Activated CD4-positive, alpha-beta memory T cell treated with anti-CD3 and anti-CD28 coated beads, Interleukin-2, amount 10 ng/mL, durations not matched to agents 7 days and 5 days (primary cell): ENCODE measurements at places on chromosomes 7 and 10. TPM values are rescaled to one million over a fixed set of nuclear protein-coding genes. Genes with fewer than 3 reads are reported as not detected.

GRCh38 chr10:34596351-34596750 is 218.7 kb downstream of the PARD3 start:
- no peak for DNase-seq
- H3K4me3 ChIP-seq: no peak overlapping the region
- H3K27ac ChIP-seq: no peak overlapping the region
- H3K27me3 ChIP-seq: peaks cover 3% of the 10 kb centered on the region

GRCh38 chr7:107130487-107131220 is 38.1 kb upstream of the HBP1 start:
- H3K4me3 ChIP-seq: no peak overlapping the region
- peaks cover 13% of the 10 kb centered on the region for H3K4me1 ChIP-seq
- DNase-seq: no peak
- H3K27ac ChIP-seq: no peak overlapping the region
- H3K27me3 ChIP-seq: peaks cover 8% of the 10 kb centered on the region

DNA sequence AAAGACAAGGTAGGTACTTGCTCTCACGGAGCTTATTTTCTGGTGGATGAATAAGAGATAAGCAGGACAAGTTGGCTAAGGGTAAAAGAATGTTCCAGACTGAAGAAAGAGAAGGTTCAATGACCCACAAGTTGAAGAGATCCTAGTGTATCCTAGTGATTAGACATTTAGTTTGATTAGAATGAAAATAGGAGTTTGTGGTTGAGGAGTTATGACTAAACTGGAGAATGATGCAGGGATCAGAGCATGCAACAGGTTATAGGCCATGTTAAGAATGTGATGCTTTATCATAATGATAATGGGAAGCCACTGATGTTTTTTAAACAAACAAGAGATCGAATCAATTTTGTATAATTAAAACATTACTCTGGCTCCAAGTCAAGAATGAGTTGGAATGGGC is 357.2 kb downstream of the HPSE2 start:
- no peaks in the 10 kb centered on the region for H3K4me1 ChIP-seq
- H3K4me3 ChIP-seq: no peak overlapping the region
- no peaks in the 10 kb centered on the region for H3K36me3 ChIP-seq
- DNase-seq: no peak
- H3K27ac ChIP-seq: no peak overlapping the region

DNA sequence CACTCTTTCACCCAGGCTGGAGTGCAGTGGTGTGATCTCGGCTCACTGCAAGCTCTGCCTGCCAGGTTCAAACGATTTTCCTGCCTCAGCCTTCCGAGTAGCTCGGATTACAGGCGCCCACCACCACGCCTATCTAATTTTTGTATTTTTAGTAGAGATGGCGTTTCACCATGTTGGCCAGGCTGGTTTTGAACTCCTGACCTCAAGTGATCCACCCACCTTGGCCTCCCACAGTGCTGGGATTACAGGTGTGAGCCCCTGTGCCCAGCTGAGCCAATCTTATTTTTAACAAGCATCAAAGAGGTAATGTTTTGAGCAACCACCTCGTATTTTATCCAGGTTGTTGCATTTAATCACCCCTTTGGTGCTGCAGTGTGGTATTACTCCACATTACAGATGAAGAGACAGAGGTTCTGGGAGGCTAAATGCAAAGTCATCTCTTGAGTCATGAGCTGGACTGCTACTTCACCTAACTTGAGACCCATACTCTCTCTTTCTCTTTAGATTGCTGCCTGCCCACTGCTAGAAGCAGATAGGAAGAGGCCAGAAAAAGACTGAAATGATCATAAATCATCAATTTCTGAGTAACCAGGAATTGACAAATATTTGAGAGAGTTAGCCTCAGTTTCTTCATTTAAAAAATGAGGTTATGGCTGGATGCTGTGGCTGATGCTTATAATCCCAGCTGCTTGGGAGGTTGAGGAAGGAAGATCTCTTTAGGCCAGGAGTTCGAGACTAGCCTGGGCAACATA is 116.2 kb downstream of the CAMK1D start:
- DNase-seq: no peak
- H3K27me3 ChIP-seq: no peaks in the 10 kb centered on the region
- H3K27ac ChIP-seq: no peak overlapping the region
- no peak overlapping the region for H3K4me3 ChIP-seq
- peaks cover 27% of the 10 kb centered on the region for H3K4me1 ChIP-seq

- H3K4me1 ChIP-seq: no peaks in the 10 kb centered on the region
- H3K27me3 ChIP-seq: no peaks in the 10 kb centered on the region
- no peaks in the 10 kb centered on the region for H3K36me3 ChIP-seq
- H3K27ac ChIP-seq: no peak overlapping the region
- DNase-seq: no peak
Measured at GRCh38 chr7:41536122-41536872, 166.6 kb downstream of the INHBA start.

DNA sequence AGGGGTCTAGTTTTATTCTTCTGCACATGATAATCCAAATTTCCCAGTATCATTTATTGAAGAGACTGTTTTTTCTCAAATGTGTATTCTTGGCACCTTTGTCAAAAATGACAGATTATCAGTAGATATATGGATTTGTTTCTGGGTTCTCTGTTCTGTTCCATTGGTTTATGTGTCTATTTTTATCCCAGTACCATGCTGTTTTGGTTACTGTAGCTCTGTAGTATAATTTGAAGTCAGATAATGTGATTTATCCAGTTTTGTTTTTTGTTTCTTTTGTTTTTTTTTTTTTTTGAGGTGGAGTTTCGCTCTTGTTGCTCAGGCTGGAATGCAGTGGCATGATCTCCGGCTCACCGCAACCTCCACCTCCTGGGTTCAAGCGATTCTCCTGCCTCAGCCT is 61.6 kb upstream of the HELLS start:
- no peaks in the 10 kb centered on the region for H3K4me1 ChIP-seq
- no peak for DNase-seq
- peaks cover 13% of the 10 kb centered on the region for H3K27me3 ChIP-seq
- H3K27ac ChIP-seq: no peak overlapping the region
- H3K4me3 ChIP-seq: no peak overlapping the region
- no peaks in the 10 kb centered on the region for H3K36me3 ChIP-seq

GRCh38 chr10:132397671-132398565 is 918 bp downstream of the PWWP2B start:
- peak overlapping the region; percentile 29 for H3K27ac ChIP-seq
- H3K4me3 ChIP-seq: peak overlapping the region; percentile 79
- H3K4me1 ChIP-seq: peaks cover 9% of the 10 kb centered on the region
- DNase-seq: peak; percentile 40
- H3K36me3 ChIP-seq: no peaks in the 10 kb centered on the region
- peaks cover 6% of the 10 kb centered on the region for H3K27me3 ChIP-seq

DNA sequence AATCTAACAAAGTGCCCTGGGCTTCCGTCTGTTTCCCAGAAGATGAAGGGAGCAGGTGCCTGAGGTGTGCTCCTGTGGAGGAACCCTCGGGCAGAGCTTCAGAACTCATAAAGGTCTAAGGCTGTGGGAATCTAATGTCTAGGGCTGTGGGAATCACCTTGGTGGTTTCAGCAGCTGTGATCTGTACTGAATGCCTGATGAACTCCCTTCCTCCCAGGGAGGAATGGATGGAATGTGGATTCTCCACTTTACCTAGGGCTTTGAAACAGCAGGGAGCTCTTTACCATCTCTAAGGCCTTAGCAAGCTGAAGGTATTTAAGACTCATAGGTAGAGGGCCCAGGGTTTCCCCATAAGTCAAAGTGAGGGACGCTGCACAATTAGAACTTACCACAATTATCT is 36.0 kb upstream of the SEMA3E start:
- H3K27me3 ChIP-seq: no peaks in the 10 kb centered on the region
- H3K4me3 ChIP-seq: no peak overlapping the region
- DNase-seq: no peak

DNA sequence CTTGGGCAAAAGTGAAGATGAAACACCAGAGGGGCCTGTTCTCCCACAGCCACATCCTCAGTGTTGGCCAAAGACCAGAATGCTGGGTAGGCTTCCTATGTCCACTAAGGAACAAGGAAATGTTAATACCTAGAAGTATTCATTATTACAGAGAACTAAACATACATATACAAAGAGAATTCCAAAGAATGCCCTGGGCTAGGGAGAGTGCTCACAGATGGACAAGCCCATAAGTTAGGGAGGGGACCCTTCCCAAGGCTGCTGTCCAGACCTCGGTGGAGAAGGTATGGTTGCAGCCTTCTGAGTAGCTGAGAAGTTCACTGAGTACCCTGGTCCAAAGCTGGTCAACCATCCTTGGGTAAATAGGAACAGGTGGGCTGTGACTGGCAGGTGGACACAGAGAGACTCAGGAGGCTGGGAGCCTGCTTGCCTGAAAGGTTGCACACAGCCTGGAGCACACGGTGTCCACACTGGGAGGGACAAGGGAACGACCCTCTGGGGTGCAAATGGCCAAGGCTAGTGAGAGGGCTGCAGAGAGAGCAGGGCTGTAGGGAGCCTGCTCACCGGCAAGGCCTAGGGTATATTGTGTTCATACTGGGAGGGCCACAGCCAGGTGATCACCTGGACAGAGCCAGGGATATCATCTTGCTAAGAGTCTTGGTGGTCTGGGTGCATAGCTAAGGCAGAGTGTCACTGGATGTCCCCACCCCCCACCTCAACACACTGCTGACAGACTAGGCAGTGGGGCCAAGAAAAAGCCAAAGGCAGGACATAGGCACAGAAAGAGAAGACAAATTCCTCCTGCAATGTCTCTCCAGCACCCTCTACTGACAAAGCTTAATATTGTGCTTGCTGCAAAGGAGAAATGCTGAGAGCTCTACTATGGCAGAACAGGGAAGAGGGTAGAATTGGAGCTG is 40.3 kb downstream of the CPVL start:
- H3K4me3 ChIP-seq: no peak overlapping the region
- H3K27ac ChIP-seq: no peak overlapping the region
- no peaks in the 10 kb centered on the region for H3K36me3 ChIP-seq
- H3K4me1 ChIP-seq: peaks cover 4% of the 10 kb centered on the region
- H3K27me3 ChIP-seq: peaks cover 22% of the 10 kb centered on the region
- DNase-seq: peak; percentile 24

DNA sequence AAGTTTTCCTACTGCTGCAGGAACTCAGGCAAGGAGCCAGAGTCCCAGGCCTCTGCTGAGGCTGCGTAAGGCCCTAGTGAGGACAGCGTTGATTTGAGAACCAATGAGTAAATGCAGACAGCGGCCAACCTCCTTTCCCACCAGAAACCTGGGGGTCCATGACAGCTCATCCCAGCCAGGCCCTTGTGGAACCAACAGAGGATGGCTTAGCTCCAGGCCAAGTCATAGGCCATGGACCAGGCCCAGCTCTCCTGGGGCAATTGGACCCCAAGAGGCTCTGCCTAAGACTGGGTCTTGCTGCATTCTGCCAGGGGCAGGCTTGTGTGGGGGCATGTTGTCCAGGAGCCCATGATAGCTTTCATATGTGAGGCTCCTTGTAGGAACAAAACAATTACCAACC is 65.4 kb upstream of the PPP1R3C start:
- H3K4me3 ChIP-seq: no peak overlapping the region
- H3K27me3 ChIP-seq: peaks cover 10% of the 10 kb centered on the region
- DNase-seq: no peak
- H3K4me1 ChIP-seq: no peaks in the 10 kb centered on the region
- no peak overlapping the region for H3K27ac ChIP-seq

DNA sequence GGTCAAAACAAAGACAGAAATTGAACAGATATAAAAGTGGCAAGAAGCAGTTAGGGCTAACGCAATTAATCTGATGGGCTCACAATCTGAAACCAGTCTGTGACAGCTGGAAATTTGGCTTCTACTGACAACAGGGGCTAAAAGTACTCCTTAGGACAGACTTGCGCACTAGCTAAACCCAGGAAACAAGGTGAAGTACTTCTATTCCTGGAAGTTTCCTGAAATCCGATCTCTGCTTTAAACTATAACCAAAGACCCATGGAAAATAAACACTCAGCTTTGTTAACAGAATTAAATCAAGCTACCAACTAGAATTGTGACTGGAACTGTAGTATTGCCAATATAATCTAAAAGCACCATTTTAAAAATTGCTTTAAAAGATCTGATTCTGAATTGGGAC is 520.2 kb upstream of the ZWINT start:
- no peak for DNase-seq
- H3K27ac ChIP-seq: no peak overlapping the region
- no peaks in the 10 kb centered on the region for H3K4me1 ChIP-seq

DNA sequence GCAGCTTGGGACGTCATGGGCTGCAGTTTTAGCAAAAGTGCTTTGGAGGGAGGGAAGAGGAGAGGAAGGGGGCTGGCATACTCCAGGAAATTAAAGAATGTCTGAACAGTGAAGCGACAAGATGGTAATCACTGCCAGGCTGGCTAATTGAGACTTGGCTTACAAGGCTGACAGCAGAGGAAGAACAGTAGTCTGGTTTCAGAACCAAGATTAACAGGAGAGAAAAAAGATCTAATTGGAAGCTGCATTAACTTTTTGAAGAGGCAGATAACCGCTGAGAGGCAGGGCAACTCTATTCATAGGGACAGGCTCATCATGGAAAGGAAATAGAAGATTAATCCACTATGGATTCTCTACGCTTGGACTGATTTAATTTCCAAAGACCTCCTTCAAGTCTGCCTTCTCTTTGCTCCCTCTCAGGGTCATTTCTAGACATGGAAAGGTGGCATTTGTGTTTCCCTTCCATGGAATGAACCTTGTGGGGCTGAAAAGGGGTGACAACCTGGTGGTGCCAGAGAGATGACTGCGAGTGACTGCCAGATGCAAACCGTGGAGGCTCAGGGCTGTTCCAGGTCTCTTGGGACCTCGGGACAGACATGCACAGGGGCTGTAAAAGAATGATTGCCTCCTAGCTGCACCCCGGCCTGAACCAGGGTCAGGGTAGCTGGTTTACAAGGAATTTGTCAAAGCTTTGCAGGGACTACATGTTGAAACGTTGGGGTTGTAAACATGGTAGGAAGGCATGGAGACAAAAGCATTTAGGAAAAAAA is 210.2 kb upstream of the NPY start:
- H3K27ac ChIP-seq: no peak overlapping the region
- H3K36me3 ChIP-seq: no peaks in the 10 kb centered on the region
- no peak for DNase-seq
- H3K4me1 ChIP-seq: peaks cover 8% of the 10 kb centered on the region

DNA sequence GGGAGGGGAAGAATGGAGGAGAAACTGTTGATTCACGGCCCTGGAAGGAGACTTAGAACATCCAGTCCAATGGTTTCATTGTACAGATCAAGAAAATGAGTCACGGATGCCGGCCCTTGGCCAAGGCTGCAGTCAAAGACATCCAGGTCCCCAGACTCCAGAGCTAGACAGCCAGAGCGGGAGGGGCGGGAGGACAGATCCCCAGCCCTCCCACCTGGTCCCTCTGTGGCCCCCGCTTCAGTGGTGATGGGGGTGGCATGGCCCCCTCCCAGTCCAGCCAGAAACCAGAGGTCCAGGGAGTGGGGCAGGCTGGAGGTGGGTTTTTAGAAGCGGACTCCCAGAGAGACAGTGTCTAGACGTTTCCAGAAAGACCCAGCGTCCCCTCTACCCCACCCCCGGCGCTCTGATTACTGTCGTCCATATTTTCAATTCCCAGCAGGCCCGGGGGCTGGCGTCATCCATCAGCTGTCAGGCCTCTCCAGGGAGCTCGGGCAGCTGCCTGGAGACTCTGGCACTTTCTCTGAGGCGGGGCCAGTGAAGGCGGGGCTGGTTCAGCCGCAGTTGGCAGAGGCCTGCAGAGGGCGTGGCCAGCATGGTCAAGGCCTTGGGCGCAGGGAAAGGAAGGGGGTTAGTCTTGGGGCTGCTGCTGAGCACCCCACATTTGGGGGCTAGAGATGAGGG is 8.0 kb upstream of the HSPB1 start:
- no peak overlapping the region for H3K27ac ChIP-seq
- H3K27me3 ChIP-seq: peaks cover 5% of the 10 kb centered on the region
- H3K4me1 ChIP-seq: peaks cover 16% of the 10 kb centered on the region
- H3K4me3 ChIP-seq: no peak overlapping the region

Gene BLNK
- total RNA-seq: not detected

Gene NEURL1
- 0.98 TPM for total RNA-seq

Gene ANKRD30A
- total RNA-seq: not detected

Gene NAT16
- not detected for total RNA-seq

Gene ADAMTS14
- total RNA-seq: not detected

Gene CTAGE4
- 5.3 TPM for total RNA-seq

Gene SLC29A3
- total RNA-seq: 3.2 TPM
